Stimulated activated CD8-positive, alpha-beta memory T cell treated with anti-CD3 and anti-CD28 coated beads, Interleukin-2, amount 100 ng/mL, for 1 hour (primary cell): ENCODE measurements at places on chromosomes 11 and 22.

- DNase-seq = no peak
Measured at GRCh38 chr22:39728236-39728860, 157.8 kb downstream of the CACNA1I start.

- DNase-seq = no peak
Measured at GRCh38 chr22:43173976-43174720, 12.8 kb downstream of the TTLL12 start.

DNA sequence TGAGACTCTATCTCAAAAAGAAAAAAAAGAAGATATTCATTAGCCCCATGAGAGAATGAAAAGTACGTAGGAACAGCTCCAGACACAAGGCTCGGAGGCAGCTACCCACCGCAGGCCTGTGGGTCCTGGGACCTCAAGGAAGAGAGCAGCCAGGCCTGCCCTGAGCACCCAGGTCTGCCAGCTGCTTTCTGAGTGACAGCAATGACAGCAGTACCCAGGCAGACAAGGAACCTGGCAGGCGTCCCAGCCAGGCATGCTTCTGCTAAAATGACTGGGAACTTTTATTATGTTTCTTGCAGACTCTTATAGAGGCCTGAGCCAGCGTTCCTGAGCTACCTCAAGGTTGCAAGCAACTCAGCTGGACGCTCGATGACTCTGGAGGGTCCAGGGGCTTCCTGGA lies 31.6 kb downstream of the CPT1A start:
- no peak for DNase-seq

GRCh38 chr11:13917264-13917663 lies 45.3 kb upstream of the SPON1 start:
- DNase-seq = no peak

DNA sequence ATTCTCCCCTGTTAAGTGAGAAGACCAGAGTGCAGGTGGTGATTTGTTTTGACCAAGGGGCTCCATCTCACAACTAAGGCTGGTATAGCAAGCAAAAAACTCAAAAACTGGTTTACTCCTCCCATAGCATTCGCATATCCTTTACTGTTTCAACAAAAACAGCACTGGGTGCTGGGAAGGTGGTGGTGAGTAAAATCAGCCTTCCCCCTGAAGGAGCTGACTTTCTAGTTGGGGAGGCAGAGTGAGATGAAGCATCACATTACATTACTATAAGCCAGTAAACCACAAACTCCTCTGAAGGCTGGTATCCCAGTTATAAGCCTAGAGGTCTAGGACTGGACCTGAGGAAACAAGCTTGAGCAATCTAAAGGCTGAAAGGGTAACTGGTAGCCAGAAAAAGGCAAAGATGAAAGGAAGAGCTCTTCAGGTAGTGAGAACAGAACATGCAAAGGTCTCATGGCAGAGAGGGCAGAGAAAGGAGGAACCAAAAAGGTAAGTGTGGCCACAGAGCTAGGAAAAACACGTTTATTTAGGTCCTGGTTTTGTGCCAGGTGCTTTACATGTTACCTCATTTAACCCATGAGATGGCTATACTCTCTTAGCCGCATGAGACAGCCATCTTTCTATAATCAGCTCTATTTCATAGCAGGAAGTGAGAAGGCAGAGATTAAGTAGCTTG lies 22.3 kb downstream of the TMEM123 start:
- DNase-seq = no peak

DNA sequence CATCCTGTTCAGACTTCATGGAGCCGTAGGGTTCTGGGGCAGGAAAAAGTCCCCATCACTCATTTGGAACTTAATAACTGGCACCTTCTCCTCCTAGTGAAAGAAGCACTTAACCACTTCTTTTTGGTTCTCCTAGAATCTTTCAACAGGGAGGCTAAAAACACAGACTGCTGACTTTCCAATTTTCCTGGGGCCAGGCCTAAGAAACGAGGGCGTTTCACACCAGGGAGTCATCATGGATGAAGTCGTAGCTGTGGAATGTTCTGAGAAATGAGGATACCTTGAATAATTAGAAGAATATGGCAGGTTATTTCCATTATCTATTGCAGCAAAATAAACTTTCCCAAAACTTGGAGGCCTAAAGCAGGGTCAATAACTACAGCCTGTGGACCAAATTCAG lies 26.0 kb upstream of the API5 start:
- no peak for DNase-seq

DNA sequence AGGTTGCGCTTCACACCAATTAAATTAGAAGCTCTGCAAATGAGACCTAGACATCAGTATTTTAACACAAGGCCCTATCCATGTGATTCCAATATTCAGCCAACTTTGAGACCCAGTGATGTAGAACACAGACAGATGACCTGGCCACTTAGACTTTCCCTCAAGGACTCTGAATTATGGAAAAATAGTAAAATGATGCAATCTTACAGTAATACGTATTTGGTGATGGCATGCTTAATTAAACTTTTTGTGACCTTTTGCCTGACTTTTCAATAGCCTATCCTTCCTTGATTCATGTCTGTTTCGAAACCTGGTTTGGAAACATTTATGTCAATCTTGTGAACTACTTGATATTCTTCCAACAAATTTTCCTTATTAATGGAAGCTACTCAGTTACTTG lies 521.2 kb downstream of the KCNA4 start:
- DNase-seq = no peak
